ENCODE measurements at places on chromosomes 12 and 14.

DNA sequence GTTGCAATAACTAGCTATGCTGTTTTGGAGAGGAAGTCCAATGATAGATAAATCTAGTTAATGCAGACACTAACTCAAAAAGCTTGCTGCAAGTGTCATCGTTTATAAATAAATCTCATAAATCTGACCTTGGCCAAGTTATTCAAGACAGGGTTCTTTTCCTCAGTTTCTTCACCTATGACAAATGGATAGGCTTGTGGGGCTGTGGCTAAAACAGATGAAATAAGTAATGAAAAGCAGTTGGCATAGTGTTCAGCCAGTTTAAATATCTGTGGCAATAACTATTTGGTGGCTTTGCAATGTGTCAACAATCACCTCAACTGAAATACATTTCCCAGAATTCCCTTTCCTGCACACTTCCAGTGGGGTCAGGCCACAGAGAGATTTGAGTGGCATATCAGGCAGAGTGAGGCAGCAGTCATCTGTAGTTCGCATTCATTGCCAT is 169.9 kb downstream of the DYRK2 start:
- peak; percentile 28 for DNase-seq

- DNase-seq: no peak
Measured at GRCh38 chr12:51548241-51548640, 42.8 kb upstream of the SCN8A start.

- peak; percentile 5 for DNase-seq
Measured at GRCh38 chr14:57182760-57183503, 85.8 kb downstream of the EXOC5 start.

DNA sequence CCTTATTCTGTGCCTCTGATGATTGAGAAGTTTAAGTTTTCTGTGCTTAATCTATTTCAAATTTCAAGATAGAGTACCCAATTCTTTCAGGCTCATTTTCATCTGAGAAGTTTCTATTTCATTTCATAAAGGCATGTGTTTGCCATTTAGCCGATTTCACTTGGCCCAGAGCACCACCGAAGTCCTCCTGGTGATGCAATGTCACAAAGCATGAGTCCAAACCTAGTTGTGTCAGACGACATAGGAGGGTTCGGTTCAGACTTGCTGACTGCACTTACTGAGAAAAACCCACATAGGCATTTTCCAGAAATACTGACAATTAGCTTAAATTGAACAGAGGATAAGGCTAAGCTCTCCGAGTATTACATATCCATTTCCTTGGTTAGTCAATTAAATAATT is 152.4 kb upstream of the FAR2 start:
- DNase-seq: no peak

GRCh38 chr14:55430024-55430690 is 10.3 kb downstream of the TBPL2 start:
- peak; percentile 75 for DNase-seq

DNA sequence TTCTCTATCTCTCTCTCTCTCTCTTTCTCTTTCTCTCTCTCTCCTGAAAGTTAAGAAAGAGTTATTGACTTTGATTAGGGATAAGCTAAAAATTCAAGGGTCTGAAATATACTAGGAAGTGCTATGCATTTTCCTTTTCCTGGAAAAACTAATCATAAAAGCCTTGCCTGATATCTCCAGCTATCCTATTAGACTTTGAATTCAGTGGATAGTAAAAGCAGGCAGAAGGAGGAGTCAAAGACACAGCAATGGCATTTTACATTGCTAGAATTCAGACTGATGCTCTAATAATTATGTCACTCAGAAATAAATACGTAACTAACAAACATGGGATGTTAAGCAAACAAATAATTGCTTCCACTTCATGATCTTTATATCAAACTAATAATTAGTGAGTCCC is 272.0 kb downstream of the SSPN start:
- DNase-seq: no peak

- peak; percentile 67 for DNase-seq
Measured at GRCh38 chr12:125065021-125065918, at the start of gene AACS. AACS (plus strand) TSS chr12:125065435; CDS start chr12:125065585, 150 bp downstream.

GRCh38 chr12:57438400-57438799 is 3.8 kb downstream of the INHBC start:
- DNase-seq: no peak

DNA sequence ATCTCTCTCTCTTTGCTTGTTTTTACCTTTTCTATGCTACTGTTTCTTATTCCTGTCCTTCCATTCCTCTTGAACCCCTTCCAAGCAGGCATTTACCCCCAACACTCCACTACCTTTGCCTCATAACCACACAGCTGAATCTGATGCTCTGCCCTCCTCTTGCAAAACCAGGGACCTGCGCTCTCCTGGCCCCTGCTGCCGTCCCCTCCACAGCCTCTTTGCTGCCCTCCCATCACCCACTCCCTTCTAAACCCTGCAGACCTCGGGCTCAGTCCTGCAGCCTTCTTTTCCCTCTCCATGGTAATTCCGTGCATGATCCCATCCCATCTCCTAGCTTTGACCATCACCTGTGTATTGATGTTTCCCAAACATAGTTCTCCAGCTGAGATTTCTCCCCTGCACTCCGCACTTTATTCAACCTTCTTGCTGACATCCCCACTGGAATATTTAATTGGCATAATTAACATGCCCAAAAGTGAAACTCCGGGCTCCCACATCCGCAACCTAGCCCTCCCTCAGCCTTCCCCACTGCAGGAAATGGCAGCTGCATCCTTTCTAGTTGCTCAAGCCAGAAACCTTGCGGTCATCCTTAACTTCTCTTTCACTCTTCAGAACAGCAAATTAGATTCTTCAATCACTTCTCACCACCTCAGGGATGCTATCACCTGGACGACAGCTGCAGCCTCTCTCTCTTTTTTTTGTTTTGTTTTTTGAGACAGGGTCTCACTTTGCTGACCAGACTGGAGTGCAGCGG is 16.0 kb downstream of the FIGNL2 start:
- no peak for DNase-seq

- DNase-seq: peak; percentile 43
Measured at GRCh38 chr12:18421867-18422266, 160.5 kb downstream of the PIK3C2G start.

DNA sequence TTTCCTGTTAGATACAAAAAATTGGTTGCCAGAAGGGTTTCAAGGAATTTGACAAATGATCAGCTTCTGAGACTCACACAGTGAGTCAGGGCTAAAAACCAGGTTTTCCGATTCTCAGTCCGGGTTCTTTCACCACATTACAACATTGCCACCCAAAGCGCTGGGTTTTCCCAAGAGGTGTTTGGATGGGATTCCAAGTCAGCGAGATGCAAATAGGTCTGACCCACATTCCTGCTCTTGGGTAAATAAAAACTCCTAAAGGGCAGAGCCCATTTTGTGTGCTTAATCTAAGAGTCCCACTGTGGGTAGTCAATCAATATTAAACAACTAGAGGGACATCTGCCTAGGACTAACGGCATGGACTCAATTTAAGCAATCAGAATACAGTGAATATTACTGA is 5.4 kb upstream of the RIC8B start:
- peak; percentile 79 for DNase-seq

DNA sequence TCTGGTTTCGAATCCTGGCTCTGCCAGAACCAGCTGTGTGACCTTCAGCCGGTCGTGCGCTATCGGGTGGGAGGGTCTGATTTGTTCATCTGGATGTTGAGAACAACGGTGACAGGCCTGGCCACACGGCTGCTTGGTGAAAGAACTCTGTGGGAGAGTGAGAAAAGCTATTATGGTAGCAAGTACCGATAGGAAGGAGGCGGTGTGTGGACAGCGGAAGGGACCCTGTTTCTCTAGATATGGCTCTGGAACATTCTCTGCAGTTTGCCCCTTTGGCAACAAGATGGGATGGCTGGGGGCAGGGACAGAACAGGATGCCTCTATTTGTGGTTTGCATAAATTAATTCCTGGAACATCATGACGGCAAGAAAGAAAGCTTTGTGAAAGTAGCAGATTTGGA is 347.3 kb downstream of the AACS start:
- no peak for DNase-seq

DNA sequence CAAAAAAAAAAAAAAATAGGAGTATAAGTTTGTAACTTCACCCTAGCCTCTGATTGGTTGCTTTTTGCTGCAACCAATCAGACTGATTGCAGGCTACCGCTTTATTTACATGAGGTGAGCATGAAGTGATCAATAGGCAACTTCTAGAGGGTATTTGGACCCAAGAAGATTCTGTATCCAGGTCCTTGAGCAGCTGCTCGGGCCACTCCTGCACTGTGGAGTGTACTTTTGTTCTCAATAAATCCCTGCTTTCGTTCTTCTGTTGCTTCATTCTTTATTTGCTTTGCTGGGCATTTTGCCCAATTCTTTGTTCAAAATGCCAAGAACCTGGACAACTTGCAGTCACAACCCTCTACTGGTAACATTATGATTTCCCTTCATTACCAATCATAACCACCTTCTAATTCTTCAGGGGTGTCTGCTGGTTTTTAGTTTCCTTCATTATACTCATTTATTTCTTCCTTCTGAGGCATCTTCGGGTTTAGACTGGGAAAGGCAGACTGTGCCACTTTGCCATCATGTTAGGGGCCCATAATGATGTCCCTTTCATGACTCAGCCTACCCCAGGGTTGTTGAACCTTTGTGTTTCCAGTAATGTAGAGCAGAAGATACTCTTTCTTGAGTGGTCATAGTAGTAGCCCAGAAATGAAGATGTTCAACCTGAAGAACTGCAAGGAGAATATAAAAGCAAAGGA is 43.4 kb upstream of the LIMA1 start:
- DNase-seq: peak; percentile 50

DNA sequence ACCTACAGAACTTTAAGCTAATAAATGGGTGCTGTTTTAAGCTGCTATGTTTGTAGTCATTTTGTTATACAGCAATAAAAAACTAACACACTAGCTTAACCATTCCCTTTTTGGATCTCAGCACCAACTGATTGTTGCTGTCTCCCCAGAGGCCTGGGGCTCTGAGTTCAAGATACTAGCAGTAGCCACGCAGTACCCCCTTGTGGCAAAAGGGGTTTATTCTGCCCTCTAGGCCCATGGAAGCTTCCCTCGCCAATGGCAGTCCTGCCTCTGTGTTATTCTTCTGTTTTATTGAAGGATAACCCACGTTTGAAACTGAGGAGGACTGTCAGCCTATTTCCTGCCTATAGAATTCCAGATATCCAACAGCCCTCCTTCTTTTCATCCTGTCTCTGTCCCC is 455.3 kb upstream of the ATP2B1 start:
- DNase-seq: no peak

DNA sequence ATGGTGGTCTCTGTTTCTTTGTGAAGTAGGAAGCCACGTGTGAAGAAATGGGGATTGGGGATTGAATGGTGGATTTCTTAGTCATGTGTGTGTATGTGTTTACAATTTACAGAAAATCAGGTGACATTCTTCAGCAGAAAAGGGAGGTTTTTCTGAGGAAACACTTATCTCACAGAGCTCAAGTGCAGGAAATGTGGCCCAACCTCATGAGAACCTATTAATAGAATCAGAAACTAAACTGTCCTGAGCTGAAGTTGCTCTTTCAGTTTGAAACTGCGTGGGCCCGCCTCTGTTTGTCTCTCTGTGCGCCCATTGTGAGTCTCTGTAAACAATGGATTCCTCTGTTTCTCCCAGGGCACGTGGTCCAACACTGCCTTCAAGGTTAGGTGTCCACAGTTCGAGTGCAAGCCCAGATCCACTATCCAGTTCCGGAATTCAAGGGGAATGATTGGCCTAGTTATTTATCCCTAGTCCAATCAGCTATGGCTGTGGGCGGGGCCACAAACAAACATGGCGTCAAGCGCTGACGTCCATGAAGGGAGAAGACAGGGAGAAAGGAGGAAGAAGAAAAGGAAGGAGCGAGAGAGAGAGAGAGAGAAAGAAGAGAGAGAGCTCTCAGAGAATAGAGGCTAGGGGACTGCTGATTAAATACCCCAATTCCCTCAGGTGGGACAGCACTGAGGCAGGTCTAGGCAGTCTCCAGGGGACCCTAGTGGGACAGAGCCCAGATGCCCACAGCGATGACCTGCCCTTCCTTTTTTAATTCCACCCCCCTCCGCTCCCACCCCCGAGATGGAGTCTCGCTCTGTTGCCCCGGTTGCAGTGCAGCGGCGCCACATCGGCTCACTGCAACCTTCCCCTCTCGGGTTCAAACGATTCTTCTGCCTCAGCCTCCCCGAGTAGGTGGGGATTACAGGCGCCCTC is 31.4 kb upstream of the C12orf76 start:
- peak; percentile 67 for DNase-seq

DNA sequence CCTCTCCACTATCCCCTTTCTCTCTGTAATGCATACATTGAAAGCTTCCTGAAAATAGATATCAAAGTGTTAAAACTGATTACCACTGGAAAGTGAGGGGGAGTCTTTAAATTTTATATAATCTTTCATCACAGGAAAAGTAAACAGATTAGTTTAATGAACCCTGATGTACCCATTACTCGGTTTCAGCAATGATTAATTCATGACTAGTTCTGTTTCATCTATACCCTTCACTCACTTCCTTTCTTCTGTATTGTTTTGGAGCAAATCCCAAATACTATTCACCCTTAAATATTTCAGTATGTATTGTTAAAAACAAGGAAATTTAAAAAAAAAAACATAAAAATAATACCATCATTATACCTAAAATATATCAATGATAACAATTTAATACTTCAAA is 67.3 kb upstream of the TMCC3 start:
- no peak for DNase-seq

DNA sequence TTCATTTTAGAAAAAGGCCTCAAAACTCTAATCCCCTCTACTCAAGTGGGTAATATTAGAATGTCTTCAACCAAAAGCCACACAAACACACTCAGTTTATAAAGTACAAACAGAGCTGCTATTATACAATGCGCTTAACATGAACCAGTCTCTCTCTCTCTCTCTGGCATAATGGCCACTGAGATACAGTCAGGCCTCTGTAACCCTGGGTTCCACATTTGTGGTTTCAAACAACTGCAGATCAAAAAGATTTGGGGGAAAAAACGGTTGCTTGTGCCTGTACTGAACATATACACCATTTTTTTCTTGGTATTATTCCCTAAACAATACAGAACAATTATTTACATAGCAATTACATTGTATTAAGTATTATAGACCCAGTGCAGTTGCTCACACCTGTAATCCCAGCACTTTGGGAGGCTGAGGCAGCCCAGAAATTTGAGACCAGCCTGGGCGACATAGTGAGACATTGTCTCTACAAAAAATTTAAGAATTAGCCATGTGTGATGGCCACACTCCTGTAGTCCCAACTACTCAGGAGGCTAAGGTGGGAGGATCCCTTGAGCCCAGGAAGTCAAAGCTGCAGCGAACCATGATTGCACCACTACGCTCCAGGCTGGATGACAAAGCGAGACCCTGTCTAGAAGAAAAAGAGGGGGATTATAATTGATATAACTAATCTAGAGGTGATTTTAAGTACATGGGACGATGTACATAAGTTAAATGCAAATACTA is 5.6 kb downstream of the SLC11A2 start:
- no peak for DNase-seq

DNA sequence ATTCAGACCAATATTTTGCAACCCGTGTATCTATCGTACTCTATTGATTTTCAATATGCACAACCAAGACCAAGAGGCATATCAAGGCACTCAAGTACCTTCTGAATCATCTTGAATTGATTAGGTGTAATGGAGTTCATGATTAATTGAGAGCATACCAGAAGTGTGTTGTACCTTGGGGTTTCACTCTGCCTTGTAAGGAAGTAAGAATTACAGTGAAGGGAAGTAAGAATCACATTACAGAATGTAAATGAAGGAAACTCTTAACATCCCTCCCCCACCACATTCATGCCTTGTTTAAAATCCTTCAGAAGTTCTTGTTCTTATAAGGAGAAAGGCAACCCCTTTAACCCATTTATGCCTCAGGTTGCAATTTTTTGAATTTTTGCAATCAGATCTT is 5.4 kb upstream of the MGAT4C start:
- DNase-seq: no peak

- peak; percentile 40 for DNase-seq
Measured at GRCh38 chr14:29868000-29868399, 59.6 kb downstream of the PRKD1 start.

- DNase-seq: no peak
Measured at GRCh38 chr14:87066221-87066817, 926.7 kb downstream of the GALC start.
